ENCODE measurements at places on chromosomes 6 and 20.

DNA sequence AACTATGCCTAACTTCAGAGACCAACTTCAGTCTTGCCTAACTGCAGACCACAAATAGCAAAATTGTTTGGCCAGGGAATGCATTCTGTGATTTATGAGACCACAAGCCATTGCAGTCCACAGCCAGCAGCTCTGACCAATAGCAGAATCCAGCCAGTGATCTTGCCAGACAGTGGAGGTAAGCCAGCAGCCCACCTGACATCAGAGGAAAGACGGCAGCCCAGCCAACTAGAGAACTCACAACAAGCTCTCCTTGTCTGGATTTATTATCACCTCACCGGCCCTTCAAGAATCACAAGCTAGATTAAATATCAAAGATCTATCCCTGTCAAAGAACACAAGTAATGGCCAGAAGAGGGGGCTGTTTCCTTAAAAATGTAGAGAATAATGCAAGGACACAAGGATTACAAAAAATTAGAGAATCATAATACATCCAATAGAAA is 66.5 kb upstream of the SLC35F1 start:
- DNase-seq: no peak

GRCh38 chr6:149840345-149841075 is 23.6 kb downstream of the LRP11 start:
- DNase-seq: peak; percentile 64

DNA sequence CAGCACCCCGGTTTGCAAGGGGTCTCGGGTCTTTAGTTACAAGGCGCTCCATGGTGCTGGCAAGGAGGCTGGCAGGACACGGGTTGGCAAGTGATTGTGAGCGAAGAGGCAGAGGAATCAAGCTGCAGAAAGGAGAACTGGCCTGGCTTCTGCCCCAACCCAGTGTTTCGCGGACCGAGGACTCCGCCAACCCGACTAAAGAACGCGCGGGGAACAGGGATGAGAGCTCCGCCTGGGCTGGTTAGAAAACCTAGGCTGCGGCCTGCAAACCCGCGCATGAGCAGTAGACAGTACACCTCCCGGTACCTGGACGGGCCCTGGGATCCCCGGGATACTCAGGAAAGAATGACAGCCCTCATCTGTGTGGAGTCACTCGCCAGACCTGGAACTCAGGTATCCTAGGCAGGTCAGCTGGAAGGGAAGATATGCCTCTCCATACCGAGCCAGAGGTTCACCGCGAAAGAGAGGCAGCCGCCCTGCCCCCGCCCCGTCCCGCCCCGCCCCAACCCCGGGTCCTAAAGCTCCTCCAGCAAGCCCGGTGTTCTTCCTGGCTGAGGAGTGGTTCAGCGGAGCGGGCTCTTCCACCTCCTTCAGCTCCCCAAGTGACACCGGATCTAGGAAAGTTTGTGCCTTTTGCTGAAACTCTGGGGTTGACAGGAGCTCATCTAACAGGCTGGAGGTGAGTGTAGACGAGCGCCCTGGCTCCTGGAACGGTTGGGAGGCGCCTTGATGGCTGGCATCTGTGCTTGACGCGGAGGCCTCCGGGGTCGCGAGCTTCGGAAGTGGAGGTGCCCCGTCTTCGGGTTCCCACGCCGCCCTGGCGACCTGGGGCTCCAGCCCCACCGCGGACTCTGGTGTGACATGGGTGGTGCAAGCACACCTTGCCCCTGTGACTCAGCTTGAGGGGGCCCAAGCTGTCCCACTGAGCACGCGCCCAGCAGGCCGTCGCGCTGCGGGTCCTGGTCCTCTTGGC is 1847.3 kb upstream of the DEFB115 start:
- DNase-seq: no peak

DNA sequence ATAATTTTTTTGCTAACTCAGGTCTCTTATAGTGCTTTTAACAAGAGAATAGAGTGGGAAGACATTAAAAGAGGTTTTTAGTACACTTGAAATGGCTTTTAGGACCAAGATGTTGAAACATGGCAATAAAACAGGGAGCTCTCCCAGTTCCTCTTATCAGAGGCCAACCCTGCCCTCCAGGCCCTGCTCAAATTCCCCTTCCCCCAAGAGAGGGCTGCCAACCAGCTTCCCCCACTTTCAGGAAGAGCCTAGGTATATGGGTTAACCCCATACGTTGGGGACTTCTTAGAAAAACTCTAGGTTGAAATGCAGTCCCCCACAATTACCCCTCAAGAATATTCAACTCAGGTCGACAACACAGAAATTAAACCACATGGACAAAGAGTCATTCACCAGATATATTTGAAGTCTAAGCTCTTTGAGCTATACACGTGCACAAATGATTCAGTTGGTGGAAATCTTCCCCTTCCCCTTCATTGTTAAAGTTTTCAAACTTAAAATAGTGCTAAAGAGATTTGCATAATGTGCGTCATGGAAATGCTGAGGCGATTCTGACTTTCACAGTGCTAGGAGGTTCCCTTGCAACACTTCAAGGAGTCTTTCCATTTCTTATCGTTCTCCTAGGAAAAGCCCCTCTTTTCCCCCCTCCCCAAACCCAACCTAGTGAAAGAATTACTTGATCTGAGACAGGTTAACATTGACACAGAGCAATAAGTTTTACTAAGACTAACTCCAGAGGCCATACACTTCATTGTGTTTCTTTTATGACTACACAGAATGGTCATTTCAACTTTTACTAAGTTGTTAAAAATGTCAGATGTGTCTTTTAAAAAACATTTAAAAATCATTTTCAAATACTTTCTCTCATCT is 49.8 kb upstream of the ENPP5 start:
- peak; percentile 50 for DNase-seq

- DNase-seq: no peak
These were observed 104.3 kb upstream of the MRPS10 start for GRCh38 chr6:42321976-42322375.

DNA sequence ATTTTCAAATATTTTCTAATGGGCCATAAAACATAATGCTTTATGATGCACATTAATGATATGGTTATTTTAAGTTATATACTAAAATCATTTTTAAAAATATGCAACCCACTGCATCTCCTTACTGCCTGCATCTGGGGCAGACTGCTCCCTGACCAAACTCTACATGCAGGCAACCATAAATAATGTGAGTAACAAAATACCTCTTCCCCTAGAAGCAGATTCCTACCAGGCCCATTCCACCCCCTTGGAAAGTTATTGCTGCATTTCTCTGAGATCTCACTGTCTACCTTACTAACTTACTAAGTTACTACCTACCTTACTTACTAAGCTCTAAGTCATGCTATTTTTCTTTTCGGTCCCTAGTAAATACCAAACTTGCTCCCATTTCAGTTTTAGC is 71.8 kb downstream of the ATG5 start:
- DNase-seq: no peak

DNA sequence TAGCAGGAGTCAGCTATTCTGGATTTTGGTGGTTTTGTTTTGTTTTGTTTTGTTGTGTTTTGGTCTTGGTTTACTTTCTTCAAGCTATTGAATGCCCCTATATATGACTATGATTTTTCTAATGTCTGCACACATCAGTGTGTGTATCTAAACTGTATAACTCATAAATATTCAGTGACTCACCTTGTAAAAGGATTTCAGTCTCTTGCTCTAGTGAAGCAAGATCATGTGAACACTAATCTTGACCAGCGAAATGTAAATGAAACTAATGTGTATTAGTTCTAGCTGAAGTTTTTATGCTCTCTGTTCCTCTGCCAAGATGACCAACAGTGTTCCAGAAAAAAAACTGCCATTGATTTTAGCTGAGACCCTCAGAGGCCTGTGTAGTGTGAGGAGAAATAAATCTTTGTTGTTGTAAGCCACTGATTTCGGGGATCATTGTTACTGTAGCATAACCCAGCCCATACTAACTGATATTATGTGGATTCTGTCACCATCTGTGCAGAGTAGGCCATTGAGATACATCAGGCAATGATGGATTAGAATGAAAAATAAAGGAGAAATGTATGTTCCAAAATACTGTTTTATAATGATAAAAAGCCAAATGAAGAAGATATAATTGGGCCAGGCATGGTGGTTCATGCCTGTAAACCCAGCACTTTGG is 11.5 kb upstream of the BTBD9 start:
- DNase-seq: no peak

DNA sequence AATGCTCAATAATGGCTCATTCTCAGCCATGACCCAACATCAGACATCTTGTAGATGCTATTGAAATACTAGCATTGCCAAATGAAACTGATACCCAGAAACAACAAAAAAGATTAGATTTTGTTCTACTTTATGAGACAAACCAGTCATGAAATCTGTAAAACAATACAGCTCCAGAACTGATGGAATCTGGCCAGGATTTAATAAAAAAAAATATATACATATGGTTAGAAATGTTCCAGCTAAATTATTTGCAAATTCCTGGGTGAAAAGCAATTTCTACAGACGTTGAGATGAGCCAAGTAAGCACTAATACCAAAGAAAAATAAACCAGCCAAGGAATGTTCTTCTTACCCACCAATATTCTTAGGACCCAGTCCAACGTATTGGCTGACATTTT is 201.3 kb downstream of the EPHA7 start:
- no peak for DNase-seq

- DNase-seq: peak; percentile 52
These were observed 5.8 kb downstream of the C6orf132 start for GRCh38 chr6:42136508-42137193.

DNA sequence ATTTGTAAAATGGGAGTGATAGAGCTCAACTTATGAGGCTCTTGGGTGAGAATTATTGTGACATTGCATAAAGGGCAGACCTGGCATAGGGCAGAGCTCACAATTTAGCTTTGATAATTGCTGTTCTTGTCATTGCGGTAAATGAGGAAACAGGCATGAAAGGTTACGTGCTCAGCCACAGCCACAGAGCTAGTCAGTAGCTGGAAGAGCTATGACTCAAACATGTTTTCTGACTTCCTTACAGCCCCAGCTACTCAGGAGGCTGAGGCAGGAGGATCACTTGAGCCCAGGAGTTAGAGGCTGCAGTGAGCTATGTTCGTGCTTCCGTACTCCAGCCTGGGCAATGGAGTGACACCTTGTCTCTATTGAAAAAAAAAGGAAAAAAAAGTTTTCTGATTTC is 3.5 kb upstream of the GHRH start:
- DNase-seq: peak; percentile 33

GRCh38 chr20:4832469-4832868 is 110.8 kb downstream of the PRND start:
- no peak for DNase-seq

GRCh38 chr6:165204807-165205545 is 104.4 kb downstream of the C6orf118 start:
- no peak for DNase-seq

DNA sequence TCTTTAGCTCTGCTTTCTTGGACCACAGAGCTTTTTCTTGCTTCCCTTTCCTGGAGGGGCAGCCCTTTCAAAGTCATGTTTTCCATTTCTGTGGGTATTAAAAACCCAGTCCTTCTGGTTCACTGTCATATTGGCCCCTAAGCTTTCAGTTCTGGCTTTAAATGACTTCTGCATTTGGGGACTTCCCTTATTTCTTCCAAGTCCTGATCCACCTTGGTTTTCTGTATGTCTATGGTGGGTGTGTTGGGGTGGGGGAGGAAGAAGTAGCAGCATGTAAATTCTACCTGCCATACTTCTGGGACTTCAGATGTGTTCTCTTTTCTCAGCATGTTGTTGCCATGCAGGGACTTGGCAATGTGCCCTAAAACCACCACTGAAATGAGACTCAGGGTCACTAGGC is 77.1 kb upstream of the EMILIN3 start:
- no peak for DNase-seq

DNA sequence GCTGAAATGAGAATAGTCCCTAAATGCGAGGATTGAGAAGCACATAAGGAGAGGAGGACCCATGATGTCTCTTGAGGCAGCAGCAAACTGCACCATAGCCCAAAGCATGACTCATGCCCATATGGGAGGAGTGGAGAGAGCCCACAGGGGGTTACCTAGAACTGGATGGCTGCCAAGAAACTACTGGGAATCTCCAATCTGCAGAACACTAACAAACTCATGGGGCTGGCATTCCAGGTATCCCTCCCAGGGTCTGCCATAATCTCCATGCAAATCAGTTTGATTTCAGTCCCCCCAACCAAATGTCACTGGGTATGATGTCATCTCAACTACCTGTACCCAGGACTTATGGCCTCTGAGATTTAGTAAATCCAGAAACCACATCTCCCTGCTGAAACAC is 410.5 kb downstream of the PTPRT start:
- no peak for DNase-seq

- peak; percentile 32 for DNase-seq
These were observed 38.5 kb downstream of the SUN5 start for GRCh38 chr20:32965581-32966373.

DNA sequence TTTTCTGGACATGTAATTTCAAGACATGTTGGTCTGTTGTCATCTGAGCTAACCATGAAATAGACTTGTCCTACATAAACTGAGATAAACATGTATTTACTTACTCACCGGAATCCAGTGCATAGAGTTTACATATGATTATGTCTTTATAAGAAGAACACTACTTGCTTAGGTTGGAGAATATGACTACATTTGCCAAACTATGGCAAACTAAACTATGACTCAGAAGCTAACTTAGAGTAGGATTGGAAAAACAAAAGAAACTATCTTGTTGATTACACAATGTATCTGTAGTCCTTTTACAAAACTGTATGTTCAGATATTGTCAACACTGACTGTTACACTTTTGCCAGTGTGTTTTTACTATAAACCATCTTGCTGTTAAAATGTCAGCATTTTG is 113.3 kb downstream of the CRYBG1 start:
- DNase-seq: no peak

- peak; percentile 52 for DNase-seq
These were observed 8.8 kb downstream of the NR2E1 start for GRCh38 chr6:108174371-108175175.

DNA sequence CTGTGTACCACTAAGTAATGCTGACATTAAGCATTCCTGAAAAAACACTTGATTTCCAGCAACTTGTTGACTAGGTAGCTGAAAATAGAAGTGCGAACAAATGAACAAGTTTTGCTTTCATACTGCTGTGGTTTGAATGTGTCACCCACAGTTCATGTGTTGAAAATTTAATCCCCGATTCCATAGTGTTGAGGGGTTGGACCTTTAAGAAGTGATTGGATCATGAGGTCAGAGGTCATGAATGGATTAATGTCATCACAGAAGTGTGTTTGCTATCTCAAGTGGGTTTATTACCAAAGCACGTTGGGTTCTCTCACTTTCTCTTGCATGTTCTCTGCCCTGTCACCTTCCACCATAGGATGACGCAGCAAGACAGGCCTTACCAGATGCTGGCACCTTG is 568.5 kb downstream of the UTRN start:
- no peak for DNase-seq

DNA sequence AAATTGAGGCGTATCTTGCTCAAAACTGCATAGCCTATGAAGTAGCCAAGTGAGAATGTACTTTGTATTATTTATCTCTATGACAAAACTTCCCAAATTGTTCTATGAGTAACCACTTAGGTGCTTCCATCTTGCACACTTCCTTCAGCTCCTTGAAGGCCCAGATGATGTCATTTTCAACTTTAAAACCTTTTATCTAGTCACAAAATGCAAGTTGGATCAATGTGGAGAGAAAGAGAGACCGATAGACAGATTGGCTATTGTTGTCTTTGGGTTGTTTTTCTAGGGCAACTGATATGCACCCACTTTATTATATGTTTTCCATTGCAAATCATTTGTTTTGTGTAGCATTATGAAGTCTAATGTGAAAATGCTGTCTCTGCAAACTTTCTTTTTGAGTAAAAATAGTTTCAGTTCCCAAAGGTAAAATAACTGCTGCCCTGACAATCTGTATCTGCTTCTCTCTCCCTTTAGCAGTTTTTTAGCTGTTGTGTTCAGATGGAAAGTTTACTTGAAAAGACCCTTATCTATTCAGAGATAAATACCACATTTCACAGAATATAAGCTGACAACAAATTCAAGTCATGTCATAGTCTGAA is 73.7 kb upstream of the CITED2 start:
- DNase-seq: no peak

All from activated CD4-positive, alpha-beta T cell treated with anti-CD3 and anti-CD28 coated beads for 48 hours (primary cell).